ENCODE measurements at places on chromosomes 2 and 18. TPM values are rescaled to one million over a fixed set of nuclear protein-coding genes. Genes with fewer than 3 reads are reported as not detected.

The WNT6 gene
- total RNA-seq, result not detected

- no peak for DNase-seq
These were observed 1082.9 kb upstream of the CDH2 start for GRCh38 chr18:29259838-29260237.

DNA sequence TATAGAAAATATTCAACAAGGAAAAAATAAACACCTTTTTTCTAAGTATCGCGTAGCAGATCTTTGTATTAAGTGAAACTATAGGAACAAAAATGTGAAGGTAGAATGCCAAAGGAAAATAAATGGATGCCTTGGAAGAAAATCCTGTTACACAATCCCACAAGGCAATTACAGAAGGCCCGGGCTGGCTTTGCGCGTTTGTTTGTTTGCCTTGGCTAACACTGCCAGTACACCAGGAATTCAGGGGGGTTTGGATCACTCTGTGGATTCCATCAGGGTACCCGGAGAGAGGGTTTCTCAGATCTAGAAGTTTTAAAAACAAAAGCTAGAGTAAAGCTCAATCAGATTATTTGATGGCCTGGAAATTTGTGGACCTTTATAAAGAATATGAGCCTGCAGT is 478.3 kb downstream of the FBXO15 start:
- peak; percentile 59 for DNase-seq

DNA sequence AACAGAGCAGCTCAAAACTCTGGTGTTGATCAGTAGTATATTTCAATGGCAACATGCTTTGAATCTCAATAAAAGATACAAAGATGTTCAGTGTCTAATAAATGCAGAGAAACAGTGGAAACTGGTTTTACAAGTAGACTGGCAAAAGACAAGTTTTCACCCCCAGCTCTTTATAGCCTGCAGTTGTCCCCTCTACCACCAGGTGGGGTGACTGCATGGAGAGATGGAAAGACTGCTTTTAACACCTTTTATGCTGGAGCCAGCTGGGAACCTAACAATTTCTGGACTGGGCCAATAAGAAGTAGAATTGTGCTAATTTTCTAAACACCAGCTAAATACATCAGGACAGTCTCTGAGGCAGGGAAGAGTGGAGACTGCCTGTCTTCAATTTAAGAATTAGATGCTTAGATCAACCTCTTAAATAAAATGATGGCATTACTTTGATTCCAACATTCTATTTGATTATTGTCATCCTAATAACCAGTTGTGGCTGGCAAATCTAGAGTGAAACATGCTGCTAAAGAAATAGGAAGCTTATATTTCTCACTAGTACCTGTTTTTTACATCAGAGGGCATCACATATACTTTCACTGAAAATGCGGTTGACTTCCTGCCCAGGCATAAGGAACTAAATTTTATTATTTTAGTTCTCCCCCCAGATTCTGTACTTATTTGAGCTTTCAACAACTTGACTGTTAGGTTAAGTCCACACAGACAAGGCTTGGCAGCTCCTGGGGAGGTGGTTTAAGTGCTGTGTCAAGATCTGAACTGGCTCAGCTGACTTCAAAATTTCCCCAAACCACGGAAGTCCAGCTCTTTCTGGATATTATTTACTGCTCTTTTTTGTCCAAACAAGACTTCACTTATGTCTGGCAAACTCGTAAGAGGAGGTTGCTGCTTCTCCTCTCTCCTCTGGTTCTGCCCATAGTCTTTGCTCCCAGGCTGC is 140.5 kb downstream of the TPGS2 start:
- peak; percentile 66 for DNase-seq

GRCh38 chr2:166090346-166090745 is 37.5 kb downstream of the SCN1A start:
- no peak for DNase-seq

GRCh38 chr2:103594823-103595222 is 833.0 kb downstream of the TMEM182 start:
- DNase-seq, result no peak

Measured in PC-3 (cell line).